Epithelial cell of esophagus (primary cell): ENCODE measurements at places on chromosomes 13 and 19.

- no peak for DNase-seq
Measured at GRCh38 chr19:50198431-50199258, 4.8 kb upstream of the MYH14 start.

- no peak for DNase-seq
Measured at GRCh38 chr13:81636120-81636519, 1295.2 kb upstream of the SPRY2 start.

GRCh38 chr13:27770809-27771208 lies 21.5 kb upstream of the GSX1 start:
- peak; percentile 81 for DNase-seq

- no peak for DNase-seq
Measured at GRCh38 chr13:96994017-96994857, at the start of gene OXGR1. OXGR1 (minus strand) TSS chr13:96994476; CDS start chr13:96987759, 6,717 bp downstream.

GRCh38 chr13:84136582-84136981 lies 254.3 kb upstream of the SLITRK1 start:
- DNase-seq = no peak

- DNase-seq = no peak
Measured at GRCh38 chr13:81568824-81569223, 1227.9 kb upstream of the SPRY2 start.

DNA sequence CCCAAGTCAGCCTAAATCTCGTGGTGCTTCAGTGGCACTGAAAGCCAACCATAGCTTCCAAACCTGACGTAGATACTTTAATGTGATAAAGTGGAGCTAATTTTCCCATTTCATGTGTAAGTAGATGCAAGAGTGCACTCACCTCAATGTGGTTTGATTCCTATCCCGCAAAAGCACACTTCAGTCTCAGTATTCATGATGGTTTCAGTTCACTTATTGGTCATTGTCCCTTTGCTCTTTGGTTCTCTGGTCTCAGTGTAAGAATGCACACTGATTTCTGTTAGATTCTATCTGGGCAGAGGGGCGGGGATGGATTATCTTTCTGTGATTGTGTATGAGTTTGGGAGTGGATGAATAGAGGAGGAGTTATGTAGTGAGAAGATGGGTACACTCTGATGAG lies 340.6 kb downstream of the KCNRG start:
- DNase-seq = no peak

- DNase-seq = no peak
Measured at GRCh38 chr13:112746044-112746443, 56.2 kb downstream of the ATP11A start.

GRCh38 chr13:30739761-30740642 lies 4.7 kb downstream of the ALOX5AP start:
- DNase-seq = peak; percentile 87
